ENCODE measurements at places on chromosomes 5 and 9.

GRCh38 chr9:93874242-93874641, 80.9 kb downstream of the BARX1 start:
- DNase-seq = no peak

- no peak for DNase-seq
Measured at GRCh38 chr5:6553972-6554371, 78.9 kb downstream of the NSUN2 start.

DNA sequence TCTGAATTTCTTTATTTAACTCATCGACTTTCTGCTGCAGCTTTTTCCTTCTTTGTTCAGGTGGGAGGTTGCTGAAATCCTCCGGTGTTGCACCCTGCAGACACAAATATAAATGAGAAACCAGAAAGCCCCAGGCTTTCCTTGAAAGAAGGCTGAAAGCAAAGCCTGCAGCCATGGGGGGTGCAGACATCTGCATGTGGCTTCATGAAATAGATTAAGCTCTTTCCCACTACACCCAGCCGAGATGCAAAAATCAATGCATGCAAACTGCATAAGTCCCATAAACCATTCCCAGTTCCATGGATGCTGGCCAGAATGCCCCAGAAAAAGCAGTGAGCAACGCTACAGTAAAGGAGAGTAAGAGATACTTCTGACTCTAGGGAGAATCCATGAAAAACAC, 73.6 kb downstream of the USP20 start:
- DNase-seq = no peak

- no peak for DNase-seq
Measured at GRCh38 chr9:78613006-78613405, 316.1 kb downstream of the PSAT1 start.

- no peak for DNase-seq
Measured at GRCh38 chr9:79577969-79578723, 6.4 kb downstream of the TLE4 start.

- no peak for DNase-seq
Measured at GRCh38 chr9:93698140-93698908, 121.9 kb downstream of the PHF2 start.

- no peak for DNase-seq
Measured at GRCh38 chr5:41891066-41891707, 13.0 kb upstream of the RIMOC1 start.

- no peak for DNase-seq
Measured at GRCh38 chr5:149282966-149283332, 11.3 kb downstream of the AFAP1L1 start.

DNA sequence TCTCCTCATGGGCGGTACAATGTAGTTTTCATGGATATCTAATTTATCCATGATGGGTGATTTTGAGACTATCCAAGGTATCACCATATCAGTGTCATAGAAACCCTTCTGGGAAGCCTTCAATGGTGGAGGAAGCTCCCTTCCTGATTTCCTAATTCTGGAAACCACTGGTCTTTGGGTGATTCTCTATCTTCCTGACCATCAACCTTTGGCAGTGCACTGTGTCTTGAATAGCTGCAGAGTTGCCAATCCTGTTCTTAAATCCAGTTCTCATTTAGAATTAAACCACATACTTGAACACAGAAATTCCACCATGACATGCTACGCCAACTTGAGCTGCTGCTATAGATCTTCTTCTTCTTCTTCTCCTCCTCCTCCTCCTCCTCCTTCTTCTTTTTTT, 161.7 kb upstream of the KLF9 start:
- no peak for DNase-seq

DNA sequence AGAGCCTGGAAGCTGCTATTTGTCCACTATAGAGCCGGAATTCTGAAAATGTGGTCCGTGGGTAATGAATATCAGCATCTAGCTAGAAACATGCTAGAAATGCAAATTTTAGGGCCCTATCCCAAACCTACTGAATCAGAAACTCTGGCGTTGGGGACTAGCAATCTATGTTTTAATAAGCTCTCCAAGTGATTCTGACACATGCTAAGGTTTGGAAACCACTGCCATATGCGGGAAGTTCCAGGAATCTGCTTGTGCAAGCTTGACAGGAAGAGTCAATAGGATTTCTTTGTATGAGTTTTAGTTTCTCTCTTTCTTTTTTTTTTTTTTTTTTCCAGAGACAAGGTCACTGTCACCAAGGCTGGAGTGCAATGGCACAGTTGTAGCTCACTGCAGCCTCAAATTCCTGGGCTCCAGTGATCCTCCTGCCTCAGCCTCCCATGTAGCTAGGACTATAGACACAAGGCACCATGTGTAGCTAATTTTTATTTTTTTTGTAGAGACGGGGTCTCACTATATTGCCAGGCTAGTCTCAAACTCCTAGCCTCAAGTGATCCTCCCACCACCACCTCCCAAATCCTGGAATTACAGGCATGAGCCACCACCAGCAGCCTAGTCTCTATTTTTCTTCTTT, 26.4 kb upstream of the CARNMT1 start:
- DNase-seq = no peak

- no peak for DNase-seq
Measured at GRCh38 chr9:75448281-75448680, 360.0 kb downstream of the OSTF1 start.

GRCh38 chr9:89309608-89310474, 1.2 kb upstream of the CKS2 start:
- no peak for DNase-seq

Data from GM12864 (cell line).